T-helper 17 cell (primary cell): ENCODE measurements at places on chromosomes 5 and 9. TPM values are rescaled to one million over a fixed set of nuclear protein-coding genes. Genes with fewer than 3 reads are reported as not detected.

The ZNF883 gene
- total RNA-seq = 1.3 TPM

The IFNA7 gene
- not detected for total RNA-seq

The CDH9 gene
- total RNA-seq = not detected

The OBP2A gene
- not detected for total RNA-seq

The C9orf50 gene
- total RNA-seq = not detected

The FAM221B gene
- not detected for total RNA-seq

The SPATA31D4 gene
- total RNA-seq = not detected

The DNM1 gene
- total RNA-seq = 1.3 TPM
